ENCODE measurements at places on chromosomes 11 and 22. TPM values are rescaled to one million over a fixed set of nuclear protein-coding genes. Genes with fewer than 3 reads are reported as not detected.

Gene PCNX3
- 32.4 TPM for total RNA-seq

Gene GNG3
- total RNA-seq: not detected

Gene SAA4
- 0.62 TPM for total RNA-seq

Gene OR8B3
- total RNA-seq: not detected

Gene COA4
- 41.6 TPM for total RNA-seq

Gene GRAP2
- total RNA-seq: 9.5 TPM

Gene IFITM10
- 9.2 TPM for total RNA-seq

Gene TRIM29
- 8.3 TPM for total RNA-seq

GRCh38 chr22:41226723-41227655 lies 13.7 kb downstream of the CHADL start:
- peak; percentile 58 for DNase-seq

DNA sequence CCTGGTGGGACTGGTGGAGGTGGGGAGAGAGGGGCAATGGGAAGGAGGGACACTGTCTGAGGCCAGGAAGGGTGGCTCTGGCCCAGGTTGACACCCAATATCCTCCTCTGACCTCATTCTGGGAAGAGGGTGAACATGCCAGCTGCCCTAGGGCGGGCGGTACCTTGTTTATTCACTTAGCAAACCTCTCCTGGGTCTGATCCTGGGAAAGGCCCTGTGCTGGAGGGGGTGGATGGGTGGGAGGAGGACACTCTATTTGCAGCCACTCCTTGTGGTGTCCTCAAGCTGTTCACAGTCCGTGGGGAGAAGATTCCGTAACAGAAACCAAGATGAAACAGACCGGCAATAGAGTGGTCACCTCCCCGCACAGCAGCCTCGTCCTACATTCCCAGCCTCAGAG lies 49.7 kb upstream of the EIF3D start:
- peak; percentile 30 for DNase-seq

DNA sequence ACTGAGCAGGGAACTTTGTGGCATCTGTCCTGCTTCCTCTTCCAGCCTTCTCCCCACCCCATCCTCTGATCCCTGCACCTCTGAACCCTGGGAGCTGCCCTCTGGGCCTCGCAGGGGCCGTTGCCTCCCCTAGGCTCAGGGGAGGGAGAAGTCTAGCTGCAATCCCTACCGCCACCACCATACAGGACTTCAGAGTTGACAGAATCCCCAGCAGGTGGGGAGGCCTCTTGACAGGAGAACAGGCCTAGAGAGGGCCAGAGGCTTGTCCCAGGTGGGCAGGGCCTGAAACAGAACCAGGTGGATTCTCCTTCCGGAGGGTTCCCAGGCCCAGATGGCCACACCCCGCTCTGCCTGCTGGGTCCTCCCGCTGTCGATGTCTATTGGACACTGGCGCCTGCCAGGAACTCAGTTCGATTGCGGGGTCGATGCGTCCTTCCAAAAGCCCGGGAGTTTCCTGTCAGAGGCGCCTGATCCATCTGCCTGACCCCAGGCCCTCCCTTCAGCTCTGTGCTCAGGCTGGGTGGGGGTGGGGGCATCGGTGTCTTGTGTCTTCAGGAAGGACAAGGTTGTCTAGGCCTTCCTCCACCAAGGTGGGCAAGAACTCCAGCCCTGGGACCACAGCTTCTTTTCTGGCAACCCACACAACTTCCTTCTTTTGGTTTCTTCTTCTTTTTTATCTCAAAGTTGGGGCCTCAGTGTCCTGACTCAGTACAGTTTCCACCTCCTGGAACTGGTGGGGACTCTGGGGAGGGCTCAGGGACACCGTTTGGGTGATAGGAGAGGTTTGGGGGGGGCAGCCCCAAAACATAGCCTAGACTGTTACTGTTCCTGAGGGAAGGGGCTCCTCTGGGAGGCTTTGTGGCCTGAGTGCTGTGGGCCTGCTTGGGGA lies 6.4 kb downstream of the STARD10 start:
- no peak for DNase-seq

GRCh38 chr11:116808262-116809175 lies 14.6 kb downstream of the APOA4 start:
- DNase-seq: peak; percentile 85

DNA sequence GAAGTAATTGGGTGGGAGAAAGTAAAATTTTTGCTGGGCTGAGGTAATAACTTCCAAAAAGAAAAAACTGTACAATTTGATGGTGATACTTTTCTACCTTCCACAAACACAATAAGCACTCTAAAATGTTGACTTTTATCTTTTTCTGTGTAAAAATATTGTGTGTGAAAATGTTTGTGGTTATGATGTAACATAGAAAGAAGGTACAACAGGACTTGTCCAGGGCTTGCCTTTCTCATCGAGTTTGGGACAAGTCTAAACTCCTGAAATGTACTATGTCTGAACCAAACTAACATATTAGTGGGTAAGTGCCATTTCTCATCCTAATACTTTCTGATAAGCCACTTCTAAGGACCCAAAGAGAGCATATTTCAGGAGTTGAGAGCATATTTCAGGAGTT lies 174.2 kb upstream of the PDGFD start:
- DNase-seq: no peak

DNA sequence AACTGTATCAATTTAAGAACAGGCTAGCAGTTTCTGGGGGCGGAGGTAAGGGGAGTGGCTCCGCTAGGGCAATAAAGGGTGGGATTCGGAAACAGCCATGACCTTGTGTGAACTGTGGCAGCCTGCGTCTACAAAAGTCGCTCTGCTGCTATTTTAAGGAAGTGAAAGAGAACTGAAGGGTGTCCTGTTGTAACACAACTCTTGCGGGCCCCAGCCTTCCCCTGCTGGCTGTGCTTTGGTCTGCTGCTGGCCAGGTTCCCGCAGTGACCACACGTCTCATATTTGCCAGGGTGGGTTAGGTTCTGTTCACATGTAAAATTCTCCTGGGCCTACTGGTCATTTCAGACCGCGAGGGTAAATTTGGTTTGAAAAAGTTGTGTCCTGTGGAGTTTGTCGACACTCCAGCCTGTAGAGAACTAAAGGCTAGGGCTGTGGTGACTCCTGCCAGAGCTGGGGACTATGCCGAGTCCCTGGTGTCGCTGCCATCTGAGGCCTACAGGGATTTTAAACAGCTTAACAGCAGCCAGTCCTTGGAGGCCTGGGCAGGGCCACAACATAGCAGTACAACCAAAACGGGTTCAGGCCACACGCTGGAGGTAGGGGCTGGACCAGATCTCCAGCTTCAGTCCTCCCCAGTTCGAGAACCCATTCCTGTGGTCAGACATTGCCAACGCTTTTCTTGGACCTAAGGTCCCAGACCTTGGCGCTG lies 1.1 kb upstream of the PPFIBP2 start:
- peak; percentile 89 for DNase-seq

- no peak for DNase-seq
Observed at GRCh38 chr11:100908746-100909145, 220.9 kb downstream of the PGR start.

GRCh38 chr11:102322560-102322959 lies 5.3 kb downstream of the BIRC3 start:
- DNase-seq: no peak

DNA sequence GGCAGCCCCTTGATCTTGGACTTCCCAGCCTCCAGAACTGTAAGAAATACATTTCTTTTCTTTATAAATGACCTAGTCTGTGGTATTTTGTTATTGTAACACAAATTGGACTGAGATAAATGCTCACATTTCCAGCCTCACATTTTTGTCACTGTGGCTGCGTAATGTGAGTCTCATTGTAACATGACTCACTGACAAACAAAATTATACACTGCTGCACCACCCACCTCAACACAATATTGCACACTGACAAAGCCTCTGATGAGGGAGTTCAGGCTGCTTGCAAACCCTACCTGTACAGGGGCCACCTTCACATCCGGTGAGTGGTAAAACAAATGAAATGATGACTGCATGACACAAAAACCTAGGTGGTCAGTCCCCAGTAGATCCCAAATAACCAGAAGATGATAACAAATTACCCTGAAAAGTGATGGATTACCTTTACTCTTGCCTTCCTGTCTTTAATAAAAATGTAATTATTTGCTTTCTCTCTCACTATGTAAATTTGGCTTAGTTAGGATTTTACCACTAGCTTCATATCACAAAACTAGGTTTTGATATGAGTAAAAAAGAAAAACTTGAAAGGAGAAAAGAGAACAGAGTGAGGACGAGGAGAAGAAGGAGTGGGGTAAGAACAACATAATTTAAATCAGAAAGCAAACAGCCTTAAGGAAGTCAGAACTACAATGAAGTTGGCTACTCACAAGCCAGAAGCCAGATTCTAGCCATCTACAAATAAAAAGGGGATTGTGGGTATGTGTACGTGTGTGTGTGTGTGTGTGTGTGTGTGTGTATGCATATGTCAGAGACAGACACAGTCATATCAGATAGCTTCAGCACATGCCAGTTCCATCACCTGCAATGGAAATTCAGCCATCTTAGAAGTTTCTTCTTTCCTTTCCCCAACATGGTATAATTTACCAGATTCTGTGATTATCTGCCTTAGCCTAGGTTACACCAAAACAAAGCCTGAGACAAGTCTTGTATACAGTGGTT lies 53.4 kb upstream of the SESN3 start:
- DNase-seq: no peak

DNA sequence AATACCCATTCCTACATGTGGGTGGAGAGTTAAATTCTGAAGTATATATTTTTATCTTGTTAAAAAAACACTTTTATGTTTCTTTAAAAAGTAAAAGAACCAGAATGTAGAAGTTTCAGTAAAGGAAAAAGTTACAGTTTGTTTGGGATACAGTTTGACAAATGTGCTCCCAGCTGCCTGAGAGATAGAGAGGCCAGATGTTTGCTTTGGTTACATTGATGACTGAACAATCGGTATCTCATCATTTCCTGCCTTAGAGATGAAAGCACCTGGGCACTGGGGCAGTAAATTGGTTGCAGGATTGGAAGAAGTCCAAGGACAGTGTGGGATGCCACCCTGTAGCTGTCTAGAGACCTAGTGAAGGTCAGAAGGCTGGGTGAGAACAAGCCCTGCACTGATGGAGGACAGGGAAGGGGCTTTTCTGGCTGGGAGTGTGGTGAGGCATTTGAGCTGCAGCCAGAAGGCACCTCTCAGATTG lies 16.6 kb downstream of the MED15 start:
- DNase-seq: no peak

DNA sequence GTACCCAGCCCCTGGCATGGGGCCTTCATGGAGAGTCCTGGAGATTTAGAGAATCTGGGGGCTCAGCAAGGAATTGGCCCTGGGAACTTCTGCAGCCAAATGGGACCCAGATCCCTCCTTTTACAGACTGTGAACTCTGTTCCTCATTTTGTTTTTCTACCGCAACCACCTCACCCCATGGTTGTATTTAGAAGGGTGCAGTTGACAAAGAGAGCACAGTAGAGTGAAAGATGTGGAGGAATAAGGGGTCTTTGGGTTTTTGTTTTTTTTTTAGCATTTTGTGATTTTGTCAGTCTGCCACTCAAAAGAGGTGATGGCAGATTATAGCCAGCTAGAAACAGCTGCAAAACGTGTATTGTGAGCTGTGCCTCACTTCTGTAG lies 1.9 kb downstream of the ZNF74 start:
- DNase-seq: no peak

DNA sequence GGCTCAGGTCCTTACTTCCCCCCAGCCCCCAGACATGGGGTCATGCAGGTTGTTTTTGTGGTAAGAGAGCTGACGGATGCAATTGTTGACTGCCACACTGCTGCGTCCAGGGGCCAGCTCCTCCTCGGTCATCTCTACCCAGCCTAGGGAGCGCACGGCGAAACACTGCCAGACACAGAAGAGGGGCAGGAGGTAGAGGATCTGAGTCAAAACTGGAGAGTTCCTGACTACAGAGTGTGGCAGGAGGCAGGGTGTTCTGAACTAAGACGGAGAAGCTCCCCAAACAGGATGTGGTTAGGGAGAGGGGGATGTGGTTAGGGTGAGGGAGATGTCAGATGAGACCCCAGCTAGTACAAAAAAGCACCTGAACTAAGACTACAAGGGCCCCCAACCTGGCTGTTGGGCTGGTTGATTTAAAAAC lies 12.3 kb downstream of the SMPD1 start:
- DNase-seq: no peak

DNA sequence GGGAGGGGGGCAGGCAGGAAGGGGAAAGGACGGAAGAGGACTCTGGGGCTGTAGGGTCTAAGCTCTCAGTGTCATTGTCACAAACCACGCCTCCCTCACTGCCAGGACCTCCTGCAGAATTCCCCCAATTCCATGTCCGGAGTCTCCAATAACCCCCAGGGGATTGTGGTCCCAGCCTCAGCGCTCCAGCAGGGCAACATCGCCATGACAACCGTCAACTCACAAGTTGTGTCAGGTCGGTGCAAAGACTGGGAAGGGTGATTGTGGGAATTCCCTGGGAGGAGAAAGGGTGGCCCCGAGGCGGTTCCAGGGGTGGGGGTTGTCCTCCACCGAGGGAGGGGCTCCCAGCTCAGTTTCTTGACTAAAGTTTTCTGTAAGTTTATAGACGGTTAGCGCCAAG lies 86.0 kb downstream of the FEZ1 start:
- no peak for DNase-seq

DNA sequence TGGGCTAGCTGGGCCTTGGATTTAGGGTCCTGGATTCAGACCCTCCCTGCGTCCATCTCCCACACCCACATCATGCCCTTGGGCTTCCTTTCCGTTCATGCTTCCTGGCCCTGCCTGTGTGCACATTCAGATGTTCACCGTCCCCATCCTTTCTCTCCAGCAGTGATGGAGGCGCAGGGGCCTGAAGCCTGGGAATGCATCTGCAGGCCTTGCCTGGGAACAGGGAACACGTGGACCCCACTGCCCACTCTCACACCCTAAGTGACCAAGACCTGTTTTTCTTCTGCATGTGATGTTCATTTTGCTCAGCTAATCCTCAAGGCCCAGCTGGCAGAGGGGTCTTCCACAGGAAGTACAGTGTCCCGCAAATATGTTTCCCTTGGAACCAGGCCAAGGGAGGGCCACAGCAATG lies 91.6 kb upstream of the PARVA start:
- DNase-seq: no peak

DNA sequence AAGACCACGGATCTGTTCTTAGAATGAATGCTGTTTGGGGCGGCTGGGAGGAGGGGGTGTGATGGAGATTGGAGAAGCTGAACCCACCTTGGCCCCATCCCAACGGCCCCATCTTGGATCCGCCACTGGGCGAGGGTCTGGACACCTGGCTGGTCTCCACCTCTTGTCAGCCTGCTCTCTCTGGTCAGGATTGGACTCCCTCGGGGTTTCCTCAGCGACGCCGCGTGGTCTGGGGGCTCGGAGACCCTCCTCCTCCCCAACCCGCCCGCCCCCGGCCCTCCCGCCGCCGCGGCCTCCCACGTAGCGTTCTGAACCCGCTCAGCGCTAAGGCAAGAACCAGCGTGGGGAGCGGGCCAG lies 4.3 kb upstream of the FLI1 start:
- DNase-seq: no peak

DNA sequence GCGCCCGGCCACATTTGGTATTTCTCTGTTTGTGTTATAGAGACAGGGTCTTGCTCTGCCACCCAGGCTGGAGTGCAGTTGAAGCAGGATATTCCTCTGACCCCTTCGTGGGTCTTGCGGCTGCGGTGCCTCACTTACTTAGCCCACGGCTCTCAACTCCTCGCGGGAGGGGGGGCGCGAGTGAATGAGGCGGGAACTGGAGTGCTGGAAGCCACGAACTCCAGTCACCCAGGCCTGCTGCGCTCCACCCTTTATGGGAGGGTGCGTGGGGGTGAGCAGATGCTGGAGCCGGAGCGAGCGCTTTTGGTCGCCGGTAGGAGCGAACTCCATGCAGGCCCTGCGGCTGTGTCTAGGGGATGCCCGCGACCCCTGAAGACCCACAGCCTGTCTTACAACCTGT lies 1.8 kb downstream of the C11orf54 start:
- DNase-seq: peak; percentile 47

- DNase-seq: no peak
Observed at GRCh38 chr22:39722501-39722900, 151.9 kb downstream of the CACNA1I start.

GRCh38 chr11:100404907-100405306 lies 282.2 kb upstream of the ARHGAP42 start:
- DNase-seq: no peak

All from lower lobe of right lung (tissue), 2 donors.